ENCODE measurements at places on chromosomes 7 and 10.

GRCh38 chr7:2101630-2102374 lies 130.9 kb downstream of the MAD1L1 start:
- no peak for DNase-seq

GRCh38 chr7:140160308-140160707 lies 16.5 kb downstream of the KDM7A start:
- no peak for DNase-seq

DNA sequence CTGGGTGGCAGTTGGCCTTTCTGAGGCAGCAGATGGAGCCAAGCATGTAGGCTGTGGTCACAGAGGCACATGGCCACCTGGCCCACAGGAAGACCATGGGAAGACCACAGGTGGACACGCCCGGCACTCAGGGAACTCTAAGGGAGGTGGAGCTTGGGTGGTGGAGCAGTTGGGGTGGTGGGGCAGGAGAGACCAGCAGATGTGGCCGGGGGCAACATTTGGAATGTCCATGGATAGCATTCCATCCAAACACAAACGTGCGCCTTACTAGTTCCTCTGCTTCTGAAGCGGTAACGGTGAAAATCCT lies 290.9 kb downstream of the PTPRN2 start:
- no peak for DNase-seq

- DNase-seq, result no peak
These were observed 535.1 kb upstream of the CELF2 start for GRCh38 chr10:10482613-10483012.

DNA sequence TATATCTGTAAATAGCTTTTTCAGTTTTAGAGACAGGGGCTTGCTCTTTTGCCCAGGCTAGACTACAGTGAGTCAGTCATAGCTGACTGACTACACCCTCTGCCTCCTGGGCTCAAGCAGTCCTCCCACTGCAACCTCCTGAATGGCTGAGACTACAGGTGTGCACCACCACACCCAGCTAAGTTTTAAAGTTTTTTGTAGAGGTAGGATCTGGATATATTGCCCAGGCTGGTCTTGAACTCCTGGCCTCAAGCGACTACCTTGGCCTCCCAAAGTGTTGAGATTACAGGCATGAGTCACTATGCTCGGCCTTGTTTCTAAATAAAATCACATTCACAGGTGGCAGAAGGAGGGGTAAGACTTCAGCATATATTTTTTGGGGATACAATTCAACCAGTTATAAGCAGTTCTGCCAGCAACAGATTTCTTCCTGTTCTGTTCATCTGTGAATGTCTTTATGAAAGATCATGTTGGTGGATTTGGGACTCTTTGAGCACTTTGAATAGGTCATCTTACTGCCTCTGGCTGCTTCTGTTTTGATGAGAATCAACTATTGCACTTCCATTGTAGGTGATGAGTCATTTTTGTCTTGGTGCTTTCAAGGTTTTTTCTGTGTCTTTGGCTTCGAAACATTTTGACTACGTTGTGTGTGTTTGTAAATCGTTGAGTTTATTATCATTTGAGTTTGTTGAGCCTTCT lies 15.7 kb downstream of the RBM33 start:
- DNase-seq, result no peak

DNA sequence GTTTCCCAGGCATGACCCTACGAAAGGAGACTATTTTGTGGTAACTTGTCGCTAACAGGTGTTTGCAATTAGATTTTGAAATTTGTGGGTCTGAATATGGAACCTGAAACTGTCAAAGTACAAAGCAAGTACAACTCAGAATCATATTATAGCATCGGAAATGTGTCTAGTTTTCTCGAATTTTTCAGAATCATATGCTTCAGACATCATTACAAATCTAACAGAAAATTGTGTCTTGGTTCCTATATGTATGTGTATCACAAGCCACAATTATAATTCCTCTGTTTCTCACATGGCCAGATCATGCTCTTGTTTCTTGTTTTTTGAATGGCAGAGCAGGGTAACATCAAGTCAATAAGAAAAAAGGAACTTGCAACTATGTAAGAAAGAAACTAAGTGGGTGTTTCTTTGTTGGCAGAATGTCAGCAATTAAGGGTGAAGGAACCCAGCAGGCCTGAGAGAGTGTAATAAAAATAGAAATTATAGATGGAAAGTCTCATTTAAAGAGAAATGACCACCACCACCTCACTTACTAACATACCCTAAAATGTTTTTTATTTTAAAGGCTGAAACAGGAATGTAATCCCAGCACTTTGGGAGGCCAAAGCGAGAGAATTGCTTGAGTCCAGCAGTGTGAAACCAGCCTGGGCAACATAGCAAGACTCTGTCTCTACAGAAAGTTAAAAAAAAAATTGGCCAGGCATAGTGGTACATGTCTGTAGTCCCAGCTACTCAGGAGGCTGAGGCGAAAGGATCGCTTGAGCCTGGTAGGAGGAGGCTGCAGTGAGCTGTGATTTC lies 51.3 kb downstream of the PRTFDC1 start:
- no peak for DNase-seq

- DNase-seq, result no peak
These were observed 402.0 kb upstream of the ZWINT start for GRCh38 chr10:56763090-56763489.

Measured in NCI-H446 treated with DMSO at 0.1 percent for 48 hours (cell line).